NCI-H1436 (cell line): ENCODE measurements at places on chromosomes 16 and 17.

GRCh38 chr17:43914451-43914850, 7.1 kb upstream of the MPP2 start:
- DNase-seq = no peak

- DNase-seq = no peak
These were observed 214.9 kb upstream of the MON1B start for GRCh38 chr16:76976101-76976500.

DNA sequence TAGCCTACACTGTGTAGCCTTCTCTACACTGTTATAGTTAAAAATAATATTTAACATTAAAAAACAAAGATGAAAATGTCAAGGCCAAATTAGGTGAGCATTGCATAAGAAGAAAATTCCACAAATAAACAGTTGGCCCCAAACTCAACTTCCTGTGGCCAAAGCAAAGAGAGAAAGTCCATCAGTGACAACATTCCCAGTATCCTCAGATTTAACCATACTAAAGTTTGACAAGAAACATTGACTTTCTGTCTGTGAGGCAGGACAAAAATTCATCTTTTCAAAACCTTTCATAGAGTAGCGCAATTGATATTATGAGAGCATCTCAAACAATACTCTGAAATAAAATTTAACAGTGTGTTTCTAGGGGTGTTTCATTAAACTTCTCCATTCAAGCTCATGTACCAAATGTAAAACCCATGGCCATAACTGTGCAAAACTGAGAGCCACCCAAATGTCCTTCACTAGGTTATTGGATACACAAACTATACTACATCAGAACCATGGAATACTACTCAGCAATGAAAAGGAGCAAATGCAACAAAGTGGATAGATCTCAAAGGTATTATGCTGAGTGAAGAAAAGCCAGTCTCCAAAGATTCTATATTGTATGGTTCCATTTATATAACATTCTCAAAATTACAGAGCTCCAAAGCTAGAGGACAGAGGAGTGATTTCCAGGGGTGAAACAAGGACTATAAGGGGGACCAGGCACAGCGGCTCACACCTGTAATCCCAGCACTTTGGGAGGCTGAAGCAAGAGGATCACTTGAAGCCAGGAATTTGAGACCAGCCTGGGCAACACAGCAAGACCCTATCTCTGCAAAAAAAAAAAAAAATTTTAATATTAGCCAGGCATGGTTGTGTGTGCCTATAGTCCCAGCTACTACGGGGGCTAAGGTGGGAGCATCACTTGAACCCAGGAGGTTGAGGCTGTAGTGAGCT, 38.7 kb downstream of the TMEM114 start:
- no peak for DNase-seq

DNA sequence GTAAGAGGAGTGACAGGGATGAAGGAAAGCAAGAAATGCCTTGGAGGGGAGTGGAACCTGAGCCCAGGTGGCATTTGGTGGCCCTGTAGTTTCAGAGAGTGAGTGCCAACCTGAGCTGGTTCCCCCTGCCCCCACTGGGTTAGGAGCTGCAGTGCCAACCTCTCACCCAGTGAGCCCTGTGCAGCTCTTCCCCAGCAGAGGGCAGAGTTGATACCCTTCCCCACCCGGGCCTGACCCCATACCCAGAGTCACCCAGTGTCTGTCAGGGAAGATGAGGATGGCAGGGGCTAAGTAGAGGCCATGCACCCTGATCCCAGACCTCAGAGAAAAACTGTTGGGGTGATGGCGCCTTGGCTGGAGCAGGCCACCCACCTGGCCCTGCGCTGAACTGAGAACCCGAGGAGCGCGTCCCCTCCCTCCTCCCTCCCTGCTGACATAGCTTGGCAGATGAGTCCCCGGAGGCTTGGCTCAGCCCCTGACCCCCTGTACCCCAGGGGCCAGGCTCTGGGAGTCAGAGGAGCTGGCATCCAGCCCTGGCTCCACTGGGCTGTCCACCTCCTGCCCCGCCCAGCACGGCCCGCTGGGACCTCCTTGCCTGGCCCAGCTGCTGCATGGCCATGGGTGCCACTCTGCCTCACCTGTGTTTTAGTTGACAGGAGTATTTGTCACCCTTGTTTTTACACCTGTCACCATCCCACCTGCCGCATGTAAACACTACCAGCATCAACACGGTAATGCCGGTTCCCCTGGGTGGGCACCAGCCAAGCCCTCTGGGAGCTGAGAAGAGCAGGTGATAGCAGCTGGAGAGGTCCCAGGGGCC, 113.9 kb downstream of the AMFR start:
- peak; percentile 95 for DNase-seq

DNA sequence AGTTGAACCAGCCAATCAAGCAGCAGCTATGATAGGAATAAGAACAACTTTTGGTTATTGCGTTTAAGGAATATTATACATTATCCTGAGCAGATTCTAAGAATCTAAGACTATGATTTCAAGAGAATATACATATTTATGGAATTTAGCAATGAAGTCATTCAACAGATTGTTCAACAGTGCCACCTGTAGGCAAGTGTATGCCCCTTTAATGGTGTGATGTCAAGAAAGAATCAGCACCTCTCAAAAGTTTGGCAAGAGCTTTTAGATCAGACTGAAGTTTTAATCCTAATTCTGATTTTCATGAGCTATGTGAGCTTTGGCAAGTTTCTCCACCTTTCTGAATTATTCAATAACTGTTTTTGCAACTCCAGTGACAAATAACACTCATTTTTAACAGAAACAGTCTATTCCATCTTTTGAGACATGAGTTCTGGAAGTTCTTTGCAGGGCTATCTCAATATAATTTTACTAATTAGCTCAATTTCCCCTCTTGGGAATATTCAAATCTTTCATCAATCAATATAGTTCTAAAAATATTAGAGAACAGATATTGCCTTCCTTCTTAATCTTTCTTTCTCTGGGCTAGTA, 474.3 kb upstream of the TOM1L1 start:
- no peak for DNase-seq

GRCh38 chr17:11986942-11987329, 10.3 kb downstream of the ZNF18 start:
- peak; percentile 0 for DNase-seq

DNA sequence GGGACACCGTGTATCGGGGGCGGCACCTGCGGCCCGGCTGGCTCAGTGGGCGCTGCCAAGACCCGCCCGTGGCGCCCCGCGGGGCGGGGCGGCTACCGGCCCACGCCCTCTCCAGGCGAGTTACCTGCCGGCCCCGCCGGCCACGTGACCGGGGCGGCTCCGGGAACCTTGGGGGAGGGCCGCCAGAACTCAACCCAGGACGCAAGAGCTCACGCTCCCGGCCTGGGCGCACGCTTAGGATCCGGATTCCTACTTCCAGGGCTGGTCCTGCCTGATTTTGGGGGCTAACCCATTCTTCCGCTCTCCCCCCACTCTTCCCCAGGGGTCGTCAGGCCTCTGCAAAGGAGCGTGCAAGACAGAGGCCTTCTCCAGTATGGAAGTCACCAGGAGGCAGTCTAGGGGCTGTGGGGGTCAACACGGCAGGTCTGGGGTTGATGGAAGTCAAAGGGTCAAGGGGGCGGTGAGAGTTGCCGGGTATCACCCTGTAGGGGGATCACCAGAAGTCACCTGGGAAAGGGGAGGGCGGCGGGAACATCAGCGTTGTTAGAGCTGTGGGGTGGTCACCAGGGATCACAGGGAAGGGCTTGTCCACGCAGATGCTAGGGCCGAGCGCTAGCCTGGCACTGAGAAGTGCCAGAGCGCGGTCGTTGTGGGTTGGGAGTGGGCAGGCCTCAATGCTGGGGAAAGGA, 354 bp upstream of the ESRP2 start:
- peak; percentile 24 for DNase-seq

DNA sequence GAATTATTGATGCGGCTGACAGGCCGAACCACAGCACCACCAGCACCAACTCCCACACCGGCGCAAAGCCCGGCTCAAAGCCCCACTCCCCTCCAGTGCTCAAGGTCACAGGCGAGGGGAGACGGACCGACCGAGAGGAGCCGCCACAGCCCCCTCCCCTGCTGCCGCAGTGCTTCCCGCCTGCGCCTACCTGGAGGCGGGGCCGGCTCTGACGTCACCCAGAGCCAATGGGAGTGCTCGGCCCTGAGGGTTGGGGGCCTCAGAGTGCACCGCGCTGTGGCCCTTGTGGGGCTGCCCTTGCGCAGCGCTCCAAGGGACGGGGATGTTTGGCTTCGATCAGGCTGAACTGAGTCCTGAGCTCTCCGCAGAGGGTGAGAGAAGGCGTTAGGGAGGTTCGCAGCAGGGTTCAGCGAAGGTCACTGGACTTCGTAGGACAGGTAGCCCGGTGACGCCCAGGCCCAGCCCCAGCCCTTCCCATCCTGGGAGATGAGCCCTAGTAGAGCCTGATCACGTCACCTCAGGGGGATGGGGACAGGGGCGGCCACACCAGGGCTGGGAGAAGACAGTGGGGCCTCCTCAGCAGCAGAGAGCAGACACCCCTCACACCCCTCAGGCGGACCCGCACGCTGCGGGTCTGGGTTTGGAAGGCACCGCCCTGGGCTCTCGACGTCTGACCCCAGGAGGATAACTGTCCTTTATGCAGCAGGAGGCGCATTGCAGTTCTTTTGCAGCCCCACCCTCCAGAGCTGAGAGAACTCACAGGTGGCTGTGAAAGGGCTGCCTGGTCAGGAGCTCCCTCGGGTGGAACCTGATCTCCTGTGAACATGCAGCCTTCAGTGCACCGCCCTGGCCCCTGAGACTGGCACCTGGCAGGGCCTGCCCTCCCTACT, 1.5 kb downstream of the NDRG4 start:
- peak; percentile 70 for DNase-seq

DNA sequence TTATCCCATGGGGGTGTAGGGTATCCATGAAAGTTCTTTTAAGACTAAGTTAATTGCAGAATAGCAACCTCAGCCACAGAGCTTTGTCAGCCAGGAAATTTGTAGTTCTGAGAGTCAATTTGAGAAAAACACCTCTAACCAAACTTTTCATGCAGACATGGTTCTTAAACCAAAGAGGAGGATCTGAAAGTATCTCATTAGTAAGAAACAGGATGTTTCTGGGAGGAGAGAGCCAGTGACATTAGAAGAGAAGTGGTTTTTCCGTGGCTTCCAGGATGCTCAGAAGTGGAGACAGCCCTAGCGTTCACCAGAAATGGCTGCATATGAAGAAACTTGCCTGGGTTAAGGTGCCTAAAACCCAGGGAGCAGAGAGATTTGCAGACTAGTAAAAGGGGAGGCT, 7.9 kb downstream of the GNAO1 start:
- DNase-seq = no peak

DNA sequence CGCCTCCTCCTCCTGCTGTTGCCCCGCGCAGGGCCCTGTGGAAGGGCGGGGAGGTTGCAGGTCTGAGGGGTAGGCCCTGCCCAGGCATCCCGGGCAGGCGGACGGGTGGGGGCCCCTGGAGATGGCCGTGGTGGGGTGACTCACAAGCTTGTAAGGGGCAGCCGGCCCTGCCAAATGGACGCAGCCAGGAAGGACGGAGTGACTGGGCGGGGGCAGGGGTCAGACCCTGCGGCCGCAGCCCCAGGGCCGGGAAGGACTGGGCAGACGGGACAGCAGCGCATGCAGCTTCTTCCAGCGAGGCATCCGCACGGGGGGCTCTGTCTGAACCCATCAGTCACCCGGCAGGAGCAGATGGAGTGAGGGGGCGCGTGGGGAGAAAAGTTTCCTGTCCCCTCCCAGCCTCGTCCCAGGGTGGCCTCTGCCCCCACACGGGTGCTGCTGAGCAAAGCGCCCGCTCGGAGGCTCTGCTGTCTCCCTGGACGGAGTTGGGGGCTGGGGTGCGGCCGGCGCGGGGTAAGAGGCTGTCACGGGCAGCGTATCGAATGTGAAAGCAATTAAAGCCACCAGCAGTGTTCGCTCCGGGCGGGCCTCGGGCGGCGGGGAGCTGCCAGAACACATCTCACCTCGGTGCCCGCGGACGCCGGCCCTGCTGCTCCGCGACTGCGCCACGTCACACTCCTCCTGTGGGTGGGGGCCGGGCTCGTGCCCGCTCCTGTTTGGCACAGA, 5.4 kb upstream of the PRR35 start:
- DNase-seq = no peak

DNA sequence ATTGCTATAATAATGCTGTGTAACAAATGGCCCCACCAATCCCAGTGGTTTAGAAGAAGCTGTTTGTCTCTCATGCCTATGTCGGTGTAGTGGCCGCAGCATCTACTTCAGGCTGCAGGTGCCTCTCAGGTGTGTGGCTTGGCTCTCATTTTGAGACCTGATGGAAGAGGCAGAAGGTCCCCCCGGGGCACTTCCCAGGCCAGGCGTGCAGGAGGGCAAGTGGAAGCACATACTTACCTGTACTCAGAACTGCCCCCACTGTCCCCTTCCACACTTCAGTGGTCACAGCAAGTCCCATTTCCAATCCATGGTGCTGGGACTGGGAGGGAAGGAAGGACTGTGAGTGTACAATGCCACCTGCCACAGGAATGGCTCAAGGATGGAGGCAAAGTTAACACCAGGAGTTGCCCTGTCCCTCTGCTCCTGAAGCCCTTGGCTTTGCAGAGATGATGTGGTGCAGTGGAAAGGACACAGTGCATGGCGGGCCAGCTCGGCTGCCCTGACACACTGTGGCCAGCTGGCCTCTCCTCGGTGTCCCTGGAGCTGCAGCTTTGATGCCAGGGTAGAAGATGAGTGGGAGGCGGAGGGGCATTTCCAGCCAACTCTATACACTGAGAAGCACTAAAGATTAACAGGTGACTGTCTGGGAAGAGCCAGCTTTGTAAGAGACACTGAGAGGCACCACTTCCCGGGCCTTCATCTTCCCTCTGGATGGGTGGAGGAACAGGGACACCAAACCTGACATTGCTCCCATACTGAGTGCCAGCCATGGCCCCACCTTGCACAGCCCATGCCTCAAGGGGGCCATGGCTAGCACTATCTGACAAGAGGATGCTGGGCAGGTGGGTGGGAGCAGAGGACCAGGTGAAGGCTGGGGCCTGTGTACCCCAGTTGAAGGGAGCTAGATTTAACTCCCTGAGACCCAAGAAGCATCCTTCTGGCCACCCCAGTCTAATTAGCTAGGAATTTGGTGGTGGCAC, 105.9 kb downstream of the METRNL start:
- no peak for DNase-seq

GRCh38 chr17:3986939-3987335, 22.7 kb upstream of the ATP2A3 start:
- DNase-seq = no peak

DNA sequence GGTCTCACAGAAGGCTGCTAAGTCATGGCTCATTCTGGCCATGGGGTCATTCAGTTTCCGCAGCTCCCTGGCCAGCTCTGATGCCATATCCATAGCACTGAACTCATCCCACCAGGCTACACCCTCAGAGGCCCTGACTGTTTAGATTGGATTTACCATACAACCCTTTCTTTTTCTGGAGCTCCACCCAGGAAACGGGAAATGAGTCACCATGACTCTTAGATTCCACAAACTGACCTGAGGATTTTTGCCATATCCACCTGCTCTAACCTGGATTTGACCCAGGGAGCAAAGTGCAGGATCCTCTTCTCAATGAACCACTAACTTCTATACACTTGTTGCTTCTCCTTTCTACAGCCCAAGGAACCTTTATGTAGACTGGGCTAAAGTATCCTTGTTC, 20.3 kb upstream of the CALB2 start:
- no peak for DNase-seq
